Fibroblast of skin of back (primary cell): ENCODE measurements at places on chromosomes 1 and 21.

DNA sequence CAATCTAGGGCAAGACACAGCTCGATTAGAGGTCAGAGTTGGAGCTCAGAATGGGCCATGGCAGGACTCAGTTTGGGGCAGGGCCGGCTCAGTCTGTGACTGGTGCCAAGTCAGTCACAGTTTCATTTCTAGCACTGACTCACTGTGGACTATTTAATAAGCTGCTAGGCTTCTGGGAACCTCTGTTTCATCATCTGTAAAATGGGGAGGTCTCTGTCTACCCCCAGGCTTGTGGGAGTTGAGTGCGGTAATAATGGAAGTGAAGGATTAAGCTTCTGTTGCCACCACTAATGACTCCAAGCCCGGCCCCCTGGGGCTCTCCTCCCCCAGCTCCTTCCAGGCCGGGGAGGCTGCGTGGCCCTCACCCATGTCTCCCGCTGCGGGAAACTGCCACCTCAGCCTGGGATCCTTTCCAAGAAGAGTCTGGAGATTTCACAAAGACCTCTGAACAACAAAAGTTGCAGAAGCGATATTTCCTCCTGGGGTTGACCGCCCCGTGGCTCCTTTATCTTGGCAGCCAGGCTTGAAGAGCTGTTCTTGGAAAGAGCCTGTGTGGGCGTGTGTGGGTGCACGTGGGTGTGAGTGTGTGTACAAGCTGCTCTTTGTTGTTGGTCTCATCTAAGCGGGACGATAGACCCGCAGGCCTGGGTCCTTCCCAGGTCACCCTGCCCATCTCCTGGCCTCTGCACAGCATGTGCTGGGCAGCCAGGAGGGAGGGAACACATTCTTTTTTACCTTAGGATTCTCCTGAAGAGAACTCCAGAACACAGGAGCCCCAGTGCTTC lies 29.1 kb downstream of the KNCN start:
- peak; percentile 88 for DNase-seq

GRCh38 chr1:235648954-235649367 lies 623 bp downstream of the GNG4 start:
- peak; percentile 66 for DNase-seq

- peak; percentile 95 for DNase-seq
These were observed 4.1 kb upstream of the SH3BGRL3 start for GRCh38 chr1:26275580-26276431.

DNA sequence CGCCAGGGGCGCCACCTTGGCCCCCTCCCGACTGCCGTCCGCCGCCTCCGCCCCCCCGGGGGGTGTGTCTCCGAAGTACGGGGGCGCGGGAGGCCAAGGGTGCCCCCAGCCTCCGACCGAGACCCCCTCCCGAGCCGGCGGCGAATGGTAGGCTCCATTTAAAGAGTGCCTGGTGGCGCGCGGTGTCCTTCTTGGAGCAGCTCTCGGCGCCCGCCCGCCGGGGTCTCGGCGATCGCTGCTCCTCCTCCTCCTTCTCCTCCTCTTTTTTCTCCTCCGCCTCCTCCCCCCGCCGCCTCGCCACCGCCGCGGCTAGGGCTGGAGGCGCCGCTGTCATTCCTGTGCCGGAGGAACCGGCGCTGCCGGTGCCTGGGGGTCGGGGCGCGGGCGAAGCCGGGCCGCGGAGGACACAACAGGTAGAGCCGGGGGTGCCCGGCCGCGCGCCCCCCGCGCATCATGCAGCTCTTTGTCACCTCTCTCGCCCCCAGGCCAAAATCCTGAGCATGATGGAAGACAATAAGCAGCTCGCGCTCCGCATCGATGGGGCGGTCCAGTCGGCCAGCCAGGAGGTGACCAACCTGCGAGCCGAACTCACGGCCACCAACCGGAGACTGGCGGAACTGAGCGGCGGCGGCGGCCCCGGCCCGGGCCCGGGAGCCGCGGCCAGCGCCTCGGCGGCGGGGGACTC lies at the start of gene KAZN:
Gene KAZN, plus strand, starts transcription at position 188 of the 685 bp plus-strand sequence.
- DNase-seq: peak; percentile 9

DNA sequence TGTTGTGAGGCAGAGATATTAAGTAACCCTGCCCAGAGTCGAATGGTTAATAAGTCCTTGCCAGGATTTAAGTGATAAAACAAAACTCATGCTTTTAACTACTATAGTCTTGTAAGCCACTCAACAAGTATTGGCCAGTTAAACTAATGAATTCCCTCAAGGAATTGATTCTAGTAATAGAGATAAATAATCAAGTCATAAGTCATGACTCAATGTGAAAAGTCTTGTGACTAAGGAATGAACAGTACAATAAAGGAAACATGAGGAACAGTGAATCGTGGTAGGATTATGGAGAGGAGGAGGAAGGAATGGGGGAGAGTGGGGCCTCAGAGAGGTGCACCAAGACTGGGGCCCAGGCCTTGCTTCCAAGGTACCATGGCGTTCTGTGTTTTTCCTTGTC lies 104.7 kb downstream of the FGGY start:
- DNase-seq: no peak

GRCh38 chr1:92480813-92481598 lies 5.7 kb downstream of the GFI1 start:
- no peak for DNase-seq

DNA sequence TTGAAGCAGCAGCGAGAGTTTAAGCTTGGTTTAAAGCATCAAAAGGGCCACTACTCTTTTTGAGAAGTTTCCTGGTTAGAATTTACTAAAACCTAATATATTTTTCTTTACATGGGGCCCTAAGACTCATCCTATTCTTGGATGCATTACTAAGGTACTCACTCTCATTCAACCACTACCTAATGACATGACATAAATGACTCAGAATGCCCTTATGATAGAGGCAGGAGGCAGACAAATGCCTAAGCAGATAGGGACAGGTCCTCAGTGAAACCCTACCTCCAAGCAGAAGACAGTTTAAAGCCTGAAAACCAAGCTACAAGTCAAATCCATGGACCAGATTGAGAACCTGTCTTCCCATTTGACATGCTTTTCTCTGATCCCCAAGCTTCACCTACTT lies 34.3 kb upstream of the SLC35A3 start:
- DNase-seq: no peak

GRCh38 chr1:50936321-50936720 lies 23.7 kb downstream of the FAF1 start:
- DNase-seq: no peak

DNA sequence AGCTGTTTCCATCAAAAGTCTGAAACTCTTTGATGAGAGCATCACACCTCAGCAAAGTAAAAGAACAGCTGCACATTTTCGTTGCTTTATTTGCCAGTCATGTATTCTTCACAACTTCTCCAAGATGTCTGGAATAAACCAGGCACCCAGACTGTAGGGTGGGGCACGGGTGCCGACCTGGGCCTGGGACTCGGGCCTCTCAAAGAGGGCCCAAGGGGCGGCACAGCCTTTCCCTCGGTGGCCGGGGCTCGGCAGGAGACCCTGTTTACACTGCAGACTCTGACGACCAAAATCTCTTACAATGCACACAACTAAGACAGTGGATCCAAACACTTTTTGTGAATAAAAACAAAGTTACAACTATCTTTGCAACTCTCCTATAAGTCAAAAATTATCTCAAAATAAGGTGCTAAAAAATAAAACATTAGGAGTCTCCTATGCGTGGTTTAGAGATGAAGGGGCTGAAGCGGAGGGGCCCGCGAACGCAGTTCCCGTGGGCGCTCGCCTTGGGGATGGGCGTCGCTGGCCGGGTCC lies 696 bp downstream of the LSS start:
- DNase-seq: no peak

GRCh38 chr1:207049974-207050391 lies 1.0 kb downstream of the YOD1 start:
- DNase-seq: peak; percentile 56

DNA sequence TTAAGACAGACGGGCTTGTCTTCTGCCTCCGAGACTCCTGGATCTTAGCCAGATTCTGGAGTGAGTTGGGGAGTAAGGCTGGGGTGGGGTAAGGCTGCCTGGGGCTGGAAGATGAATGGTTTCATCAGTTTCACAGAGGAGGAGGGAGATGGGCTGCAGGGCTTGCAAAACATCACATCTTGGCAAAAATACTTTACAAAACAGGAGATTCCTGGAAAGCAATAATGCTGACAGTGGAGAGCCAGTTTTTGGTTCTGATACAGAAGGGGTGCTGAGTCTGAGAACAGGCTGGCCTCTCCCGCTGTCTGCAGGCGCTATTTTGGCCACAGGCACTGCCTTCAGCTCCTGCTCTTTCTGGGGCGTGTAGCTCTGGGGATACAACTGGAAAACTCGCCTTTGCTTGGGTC lies 83.4 kb upstream of the KCNE2 start:
- no peak for DNase-seq

- DNase-seq: no peak
These were observed 305.7 kb downstream of the MATN1 start for GRCh38 chr1:30417701-30418046.

GRCh38 chr1:229661022-229661877 lies 35.2 kb downstream of the URB2 start:
- peak; percentile 62 for DNase-seq

- DNase-seq: no peak
These were observed 57.1 kb upstream of the EDN2 start for GRCh38 chr1:41541592-41541952.

- peak; percentile 75 for DNase-seq
These were observed 5.8 kb downstream of the DCAF8 start for GRCh38 chr1:160256396-160257046.

DNA sequence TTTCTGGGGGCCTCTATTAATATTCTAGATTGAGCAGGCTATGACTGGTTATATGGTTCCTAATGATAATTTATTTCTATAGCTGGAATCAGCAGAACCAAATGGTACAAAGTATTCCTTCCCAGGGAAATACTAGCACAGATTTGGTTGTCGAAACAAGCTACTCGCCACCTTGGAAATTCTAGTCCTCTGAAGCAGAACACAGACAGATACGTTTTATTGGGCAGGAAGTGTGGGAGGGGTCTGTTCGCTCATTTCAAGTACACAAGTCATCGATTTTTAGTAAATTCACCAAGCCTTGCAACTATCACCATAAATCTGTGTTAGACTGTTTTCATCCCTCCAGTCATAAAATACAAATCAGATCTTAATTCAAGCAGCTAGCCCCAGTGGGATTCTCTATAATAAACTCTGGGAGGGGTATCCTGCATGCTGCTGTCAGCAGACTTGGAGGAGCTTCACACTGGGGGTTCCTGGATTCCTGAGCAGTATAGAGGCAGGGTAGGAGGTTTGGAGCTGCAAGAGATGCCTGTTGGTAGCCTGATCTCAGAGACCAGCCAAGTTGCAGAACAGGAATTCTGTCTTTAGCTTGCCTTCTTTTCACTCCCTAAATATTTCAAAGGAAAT lies 9.8 kb upstream of the GPR137B start:
- no peak for DNase-seq

- no peak for DNase-seq
These were observed 8.5 kb upstream of the CNIH4 start for GRCh38 chr1:224348137-224348536.

- no peak for DNase-seq
These were observed 92.5 kb downstream of the DSCAM start for GRCh38 chr21:40754466-40754865.

DNA sequence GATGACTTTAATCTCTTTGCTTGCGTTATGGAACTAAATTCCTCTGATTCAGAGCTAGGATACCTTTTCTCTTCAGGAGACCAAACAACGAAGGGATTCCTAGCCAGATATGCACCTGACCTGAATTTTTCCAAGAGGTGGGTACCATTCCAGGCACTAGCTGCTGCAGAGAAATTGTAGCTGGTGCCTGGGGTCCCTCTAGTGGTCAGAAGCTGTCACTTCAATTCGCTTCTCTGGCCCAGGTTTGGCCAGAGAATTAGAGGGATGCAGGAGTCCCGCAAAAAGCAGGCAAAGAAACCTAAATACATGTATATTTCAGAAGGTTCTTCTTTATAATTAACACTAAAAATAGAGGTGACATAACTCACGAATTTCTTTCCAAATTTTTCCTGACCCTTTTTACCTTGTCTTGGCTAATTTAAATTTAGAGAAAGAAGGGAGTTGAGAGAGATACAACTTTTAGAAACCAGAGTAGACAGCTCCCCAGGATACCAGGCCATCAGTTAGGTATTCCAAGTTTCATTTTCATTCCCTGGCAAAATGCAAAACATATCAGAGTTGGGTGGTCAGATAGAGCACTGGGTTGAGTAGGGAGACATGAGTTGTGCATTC lies 9.6 kb downstream of the ACKR1 start:
- peak; percentile 32 for DNase-seq

- peak; percentile 50 for DNase-seq
These were observed 299.8 kb downstream of the DISC1 start for GRCh38 chr1:231926340-231926739.

- no peak for DNase-seq
These were observed 11.7 kb upstream of the CDK18 start for GRCh38 chr1:205492774-205493173.

DNA sequence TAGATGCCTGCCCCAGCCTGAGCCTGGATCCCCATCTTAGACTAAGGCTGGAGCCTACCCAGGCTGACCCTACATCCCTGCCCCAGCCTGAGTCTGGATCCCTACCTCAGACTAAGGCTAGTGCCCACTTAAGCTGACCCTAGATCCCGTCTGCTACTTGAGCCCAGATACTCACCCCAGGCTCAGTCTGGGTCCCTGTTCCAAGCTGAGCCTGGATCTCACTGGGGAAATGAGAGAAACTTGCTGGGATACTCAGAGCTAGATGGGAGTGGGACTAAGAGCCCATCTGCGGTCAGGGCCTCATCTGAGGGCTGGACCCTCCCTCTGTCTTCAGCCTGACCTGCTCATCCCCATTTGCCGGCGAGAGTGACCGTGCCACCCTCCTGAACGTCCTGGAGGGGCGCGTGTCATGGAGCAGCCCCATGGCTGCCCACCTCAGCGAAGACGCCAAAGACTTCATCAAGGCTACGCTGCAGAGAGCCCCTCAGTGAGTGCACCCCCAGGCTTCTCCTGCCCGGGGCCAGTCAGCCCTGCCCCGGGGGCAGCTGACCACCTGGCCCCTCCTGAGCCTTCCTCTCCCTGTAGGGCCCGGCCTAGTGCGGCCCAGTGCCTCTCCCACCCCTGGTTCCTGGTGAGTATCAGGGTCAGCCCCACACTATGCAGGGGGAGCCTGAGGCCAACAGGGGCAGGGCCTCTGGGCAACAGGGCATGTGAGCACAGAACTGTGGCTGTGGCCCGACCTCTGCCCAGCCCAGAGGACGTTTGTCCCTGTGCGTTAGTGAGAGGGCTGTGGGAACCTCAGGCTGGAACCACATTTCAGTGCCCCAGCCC lies 36.8 kb downstream of the TRIM11 start:
- no peak for DNase-seq

GRCh38 chr1:207004931-207005830 lies 27.4 kb downstream of the C1orf116 start:
- DNase-seq: peak; percentile 81

- peak; percentile 95 for DNase-seq
These were observed 100.0 kb upstream of the HNRNPU start for GRCh38 chr1:244964112-244964971.

DNA sequence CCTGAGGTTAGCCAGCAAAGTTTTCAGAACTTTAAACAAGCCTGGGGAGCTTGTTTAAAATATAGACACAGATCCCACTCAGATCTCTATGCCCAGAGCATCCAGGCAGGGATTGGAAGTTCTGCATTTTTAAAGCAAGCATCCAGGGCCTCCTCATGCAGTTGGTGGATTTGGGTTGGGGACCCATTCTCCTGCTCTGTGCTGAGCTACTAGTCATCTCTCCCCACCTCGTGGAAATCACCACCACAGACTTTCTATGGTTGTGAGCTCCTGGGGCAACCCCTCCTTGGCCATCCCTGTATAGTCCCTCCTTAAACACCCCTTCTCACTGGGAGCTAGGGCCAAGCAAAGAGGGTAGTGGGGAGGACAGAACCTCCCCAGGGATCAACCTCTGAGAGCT lies 73.5 kb upstream of the CASZ1 start:
- DNase-seq: no peak

GRCh38 chr1:231172411-231172810 lies 10.6 kb downstream of the TRIM67 start:
- no peak for DNase-seq
